ENCODE measurements at places on chromosomes 7 and 10.

DNA sequence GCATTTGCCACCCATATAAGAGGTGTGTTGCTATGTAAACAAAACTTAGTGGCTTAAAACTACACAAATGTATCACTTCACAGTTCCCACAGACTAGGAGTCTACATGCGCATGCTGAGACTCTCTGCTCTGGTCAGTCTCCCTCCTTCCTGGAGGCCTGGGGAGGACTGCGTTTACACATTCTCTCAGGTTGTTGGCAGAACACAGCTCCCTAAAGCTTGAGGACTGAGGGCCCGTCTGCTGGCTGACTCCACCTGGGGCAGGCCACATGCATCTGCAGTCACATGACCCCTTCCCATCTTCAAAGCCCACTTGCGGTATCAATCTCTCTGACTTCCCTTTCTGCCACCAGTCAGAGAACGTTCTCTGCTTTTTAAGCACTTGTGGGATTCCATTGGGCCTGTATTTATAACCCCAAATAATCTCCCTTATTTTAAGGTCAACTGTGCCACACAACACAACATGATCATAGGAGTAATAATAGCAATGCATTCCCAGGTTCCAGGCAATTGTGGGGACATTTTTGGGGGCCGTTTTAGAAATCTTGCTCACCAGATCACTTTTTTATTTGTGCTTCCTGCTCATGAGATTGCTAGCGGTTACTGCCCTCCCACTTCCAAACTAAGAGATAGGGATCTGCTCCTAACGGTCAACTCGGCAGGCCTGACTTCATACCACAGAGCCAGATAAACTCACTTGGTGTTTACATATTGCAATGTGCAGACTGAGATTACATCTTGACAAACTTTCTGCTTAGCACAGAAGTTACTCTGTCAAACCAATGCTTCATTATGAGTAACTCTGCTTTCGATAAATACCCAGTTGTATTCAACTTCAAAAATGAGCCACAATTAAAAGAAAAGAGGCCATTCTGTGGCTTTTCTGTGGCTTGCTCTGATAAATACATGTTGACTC lies 96.3 kb downstream of the ALOX5 start:
- no peak for DNase-seq

DNA sequence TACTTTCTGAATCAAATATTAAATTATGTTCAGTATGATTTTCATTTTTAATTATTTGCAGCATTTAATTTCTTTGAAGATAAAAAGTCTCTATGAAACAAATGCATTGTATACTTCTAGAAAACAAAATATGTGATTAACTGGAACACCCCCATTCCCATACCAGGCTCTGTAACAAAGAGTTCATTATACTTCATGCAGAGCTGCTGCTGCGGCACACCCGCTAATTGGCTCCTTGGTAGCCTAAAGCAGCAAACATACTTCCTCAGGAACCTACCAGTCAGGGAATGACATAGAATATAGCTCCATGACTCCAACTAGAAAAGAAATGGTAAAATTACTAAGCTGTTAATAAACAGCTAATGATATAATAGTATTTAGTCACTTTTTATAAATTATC lies 19.3 kb downstream of the RAB11FIP2 start:
- no peak for DNase-seq

DNA sequence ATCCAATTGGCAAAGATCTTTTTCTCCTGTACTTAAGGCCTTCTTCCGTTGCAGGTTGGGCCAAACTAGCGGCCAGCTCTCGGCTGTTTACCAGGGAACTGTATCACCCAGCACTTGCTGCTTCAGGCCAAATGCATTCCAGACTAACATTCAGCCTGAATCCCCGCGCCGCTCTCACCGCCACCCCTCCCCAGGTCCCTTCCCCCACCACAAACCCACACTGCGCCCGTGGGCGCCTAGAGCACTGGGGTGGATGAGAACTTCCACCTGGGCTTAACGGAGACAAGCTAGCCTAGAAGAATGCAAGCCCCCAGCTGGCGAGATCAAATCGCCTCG lies 676 bp downstream of the TCAF1 start:
- peak; percentile 13 for DNase-seq

- no peak for DNase-seq
Measured at GRCh38 chr7:64639267-64640001, 26.5 kb upstream of the ZNF107 start.

GRCh38 chr7:98418271-98418635 lies 17.4 kb upstream of the BAIAP2L1 start:
- DNase-seq, result no peak

DNA sequence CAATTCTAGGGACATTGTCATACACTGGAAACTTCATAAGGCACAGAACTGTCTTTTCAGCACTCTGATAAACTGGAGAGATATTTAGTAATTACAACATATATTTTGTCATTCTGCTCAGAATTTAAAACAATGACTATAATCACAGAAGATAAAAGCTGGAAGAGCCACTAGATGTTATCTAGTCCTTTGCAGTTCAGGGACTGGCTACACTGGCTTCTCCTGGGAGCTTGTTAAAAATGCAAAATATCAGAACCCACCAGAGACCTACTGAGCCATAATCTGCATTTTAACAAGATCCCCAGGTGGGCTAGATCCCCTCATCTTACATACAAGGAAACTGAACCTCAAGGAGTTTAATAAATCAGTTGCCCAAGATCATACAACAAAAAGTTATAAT lies 32.3 kb downstream of the IDE start:
- DNase-seq, result no peak

DNA sequence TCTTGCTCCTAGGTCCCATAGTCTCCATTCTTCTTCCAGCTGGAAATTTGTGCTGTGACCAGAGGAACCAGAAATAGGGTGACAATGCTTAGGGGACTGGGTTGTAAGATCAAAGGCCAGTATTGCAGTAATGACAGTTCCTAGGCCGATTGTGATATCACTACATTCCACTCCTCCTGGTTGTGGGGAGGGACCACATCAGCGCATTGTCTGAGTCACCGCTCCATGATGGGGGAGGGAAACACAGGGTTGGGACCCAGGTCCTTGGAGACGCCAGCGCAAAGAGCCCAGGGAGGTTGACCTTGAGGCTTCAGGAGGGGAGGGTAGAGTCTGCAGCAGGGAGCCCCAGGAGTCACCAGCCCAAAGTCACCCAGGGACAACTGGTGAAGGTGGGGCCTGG lies 20.8 kb upstream of the GGCT start:
- no peak for DNase-seq

GRCh38 chr7:1693991-1694524 lies 24.0 kb downstream of the ELFN1 start:
- DNase-seq, result no peak

DNA sequence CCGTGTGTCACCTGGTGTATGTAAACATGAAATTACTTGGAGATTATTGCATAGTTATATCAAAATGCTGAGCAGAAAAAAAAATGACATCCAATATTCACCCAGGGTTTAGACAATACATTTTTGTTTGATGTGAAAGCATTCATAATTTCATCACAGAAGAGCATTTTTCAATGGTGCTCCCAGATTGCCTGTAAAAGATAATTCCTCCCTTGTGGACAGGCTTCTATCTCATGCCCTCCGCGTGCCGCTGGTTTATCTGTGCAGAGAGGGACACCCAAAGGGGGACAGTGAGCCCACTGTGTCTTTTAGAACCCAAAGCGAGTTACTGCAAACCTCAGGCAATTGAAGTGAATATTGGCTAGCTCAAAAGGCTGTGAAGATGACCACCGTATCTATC lies 126.2 kb upstream of the KLF6 start:
- no peak for DNase-seq

- no peak for DNase-seq
Measured at GRCh38 chr10:59968705-59969104, 62.3 kb upstream of the CCDC6 start.

DNA sequence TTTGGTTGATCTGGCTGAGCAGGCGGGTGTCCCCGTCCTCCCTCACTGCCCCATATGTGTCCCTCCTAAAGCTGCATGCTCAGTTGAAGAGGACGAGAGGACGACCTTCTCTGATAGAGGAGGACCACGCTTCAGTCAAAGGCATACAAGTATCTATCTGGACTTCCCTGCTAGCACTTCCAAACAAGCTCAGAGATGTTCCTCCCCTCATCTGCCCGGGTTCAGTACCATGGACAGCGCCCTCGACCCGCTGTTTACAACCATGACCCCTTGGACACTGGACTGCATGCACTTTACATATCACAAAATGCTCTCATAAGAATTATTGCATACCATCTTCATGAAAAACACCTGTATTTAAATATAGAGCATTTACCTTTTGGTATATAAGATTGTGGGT lies 26.9 kb upstream of the TRIM56 start:
- DNase-seq, result peak; percentile 60

- no peak for DNase-seq
Measured at GRCh38 chr10:26087666-26088065, 128.9 kb upstream of the GAD2 start.
